ENCODE measurements at places on chromosomes 2 and 18.

DNA sequence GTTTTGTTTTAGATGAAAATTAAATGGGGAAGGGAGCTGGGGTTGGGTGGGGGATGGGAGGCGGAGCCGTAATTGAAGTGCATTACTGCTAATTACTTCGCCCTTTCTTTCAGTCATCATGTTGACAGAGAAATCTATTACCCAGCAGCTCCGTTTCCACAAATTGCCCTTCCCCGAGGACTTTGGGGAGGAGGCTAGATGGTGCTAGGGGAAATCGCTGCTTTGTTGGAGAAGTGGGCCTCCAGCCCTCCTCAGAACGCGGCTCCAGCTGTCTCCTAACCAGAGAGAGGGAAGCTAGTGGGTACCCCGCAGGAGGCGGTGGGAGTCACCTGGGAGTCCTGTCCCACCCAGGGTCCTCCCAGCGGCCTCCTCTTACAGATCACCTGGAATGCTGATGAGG is 130.9 kb upstream of the MYCN start:
- DNase-seq, result peak; percentile 24

- DNase-seq, result no peak
Observed at GRCh38 chr2:65075176-65075575, 19.0 kb downstream of the CEP68 start.

DNA sequence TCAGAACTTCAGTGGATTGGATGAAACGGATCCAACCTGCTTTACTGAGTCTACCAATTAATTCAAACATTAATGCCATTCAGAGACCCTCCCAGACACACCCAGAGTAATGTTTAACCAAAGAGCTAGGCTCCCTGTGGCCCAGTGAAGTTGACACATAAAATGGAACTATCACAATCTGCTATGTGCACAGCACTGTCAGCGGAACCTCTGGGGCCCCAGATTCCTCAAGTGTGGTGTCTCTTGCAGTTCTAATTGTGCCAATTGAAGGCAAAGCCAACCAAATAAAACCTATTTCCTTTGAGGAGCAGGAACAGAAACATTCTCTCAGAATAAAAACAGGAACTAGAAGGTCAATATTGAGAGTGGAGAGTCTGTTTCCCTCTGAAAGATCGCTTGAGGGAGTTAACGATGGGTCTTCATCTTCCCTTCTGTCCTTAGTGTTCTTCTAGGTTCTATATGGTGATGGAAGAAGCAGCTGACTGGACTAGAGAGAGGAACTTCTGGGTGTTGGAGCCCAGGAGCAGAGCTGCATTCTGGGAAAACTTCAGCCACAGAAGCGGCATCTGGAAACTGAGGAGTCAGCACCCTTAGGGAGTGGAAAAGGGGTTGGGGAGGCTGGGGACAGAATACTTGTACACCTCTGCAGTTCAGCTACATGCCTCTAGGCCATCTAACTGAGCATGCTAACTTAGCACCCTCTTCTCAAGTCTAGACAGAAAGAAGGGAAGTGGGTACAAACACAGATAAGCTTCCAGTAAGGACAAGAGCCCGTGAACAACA is 174.4 kb upstream of the FBXO11 start:
- no peak for DNase-seq

DNA sequence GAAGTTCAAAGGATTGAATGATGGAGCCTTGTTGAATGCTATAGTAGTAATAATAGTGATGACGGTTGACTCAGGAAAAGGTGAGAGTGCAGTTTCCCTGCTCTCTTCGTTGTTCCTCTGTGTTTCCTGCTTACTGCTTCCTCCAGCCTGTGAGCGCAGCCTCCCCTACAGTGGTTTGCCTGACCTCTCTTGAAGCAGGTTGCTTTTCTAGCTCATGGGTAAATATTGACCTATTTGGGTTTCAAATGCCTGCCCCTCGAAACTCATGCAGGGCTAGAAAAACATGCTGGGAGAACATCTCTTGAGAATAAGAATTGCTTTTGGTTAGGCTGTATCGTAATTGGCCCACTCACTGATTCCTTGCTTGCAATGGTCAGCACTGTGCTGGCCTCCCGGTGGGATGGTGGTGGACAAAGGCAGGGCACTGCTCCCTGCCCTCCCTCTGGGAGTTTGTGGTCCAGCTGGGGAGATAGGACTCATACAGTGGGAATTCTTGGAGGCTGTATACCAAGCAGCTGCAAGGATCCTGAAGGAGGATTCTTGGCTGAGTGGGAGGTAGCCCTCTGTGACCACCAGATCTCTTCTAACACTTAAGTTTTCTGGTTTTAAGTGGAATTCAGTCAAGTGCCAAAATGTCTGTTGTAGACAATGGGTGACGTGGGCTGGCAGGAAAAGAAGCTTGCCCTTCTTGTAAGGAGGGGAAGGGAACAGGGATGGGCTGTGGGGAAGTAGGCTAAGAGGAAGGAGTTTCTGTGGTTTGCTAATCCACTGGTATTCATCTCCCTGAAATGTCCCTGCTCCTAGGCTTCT is 5.4 kb upstream of the RNF181 start:
- no peak for DNase-seq

DNA sequence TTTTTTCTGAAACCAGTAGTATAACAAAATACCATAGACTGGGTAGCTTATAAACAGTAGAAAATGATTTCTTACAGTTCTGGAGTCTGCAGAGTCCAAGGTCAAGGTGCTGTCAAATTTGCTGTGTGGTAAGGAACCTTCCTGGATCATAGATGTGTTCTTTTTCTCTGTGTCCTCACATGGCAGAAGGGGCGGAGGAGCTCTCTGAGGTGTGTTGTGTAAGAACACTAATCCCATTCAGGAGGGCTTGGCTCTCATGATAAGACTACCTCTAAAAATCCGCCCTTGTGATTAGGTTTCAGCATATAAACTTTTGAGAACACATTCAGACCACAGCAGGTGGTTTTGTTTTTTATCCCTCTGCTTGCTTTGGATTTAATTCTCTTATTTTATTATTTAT is 25.7 kb downstream of the ANKRD62 start:
- DNase-seq, result no peak

Measured in NCI-H748 treated with DMSO at 0.1 percent for 48 hours (cell line).